ENCODE measurements at places on chromosomes 12 and 14. TPM values are rescaled to one million over a fixed set of nuclear protein-coding genes. Genes with fewer than 3 reads are reported as not detected.

The KRT7 gene
- total RNA-seq: 1.2 TPM

The GSC gene
- total RNA-seq: 0.43 TPM

The ADAM21 gene
- 0.54 TPM for total RNA-seq

The SYCP3 gene
- total RNA-seq: not detected

DNA sequence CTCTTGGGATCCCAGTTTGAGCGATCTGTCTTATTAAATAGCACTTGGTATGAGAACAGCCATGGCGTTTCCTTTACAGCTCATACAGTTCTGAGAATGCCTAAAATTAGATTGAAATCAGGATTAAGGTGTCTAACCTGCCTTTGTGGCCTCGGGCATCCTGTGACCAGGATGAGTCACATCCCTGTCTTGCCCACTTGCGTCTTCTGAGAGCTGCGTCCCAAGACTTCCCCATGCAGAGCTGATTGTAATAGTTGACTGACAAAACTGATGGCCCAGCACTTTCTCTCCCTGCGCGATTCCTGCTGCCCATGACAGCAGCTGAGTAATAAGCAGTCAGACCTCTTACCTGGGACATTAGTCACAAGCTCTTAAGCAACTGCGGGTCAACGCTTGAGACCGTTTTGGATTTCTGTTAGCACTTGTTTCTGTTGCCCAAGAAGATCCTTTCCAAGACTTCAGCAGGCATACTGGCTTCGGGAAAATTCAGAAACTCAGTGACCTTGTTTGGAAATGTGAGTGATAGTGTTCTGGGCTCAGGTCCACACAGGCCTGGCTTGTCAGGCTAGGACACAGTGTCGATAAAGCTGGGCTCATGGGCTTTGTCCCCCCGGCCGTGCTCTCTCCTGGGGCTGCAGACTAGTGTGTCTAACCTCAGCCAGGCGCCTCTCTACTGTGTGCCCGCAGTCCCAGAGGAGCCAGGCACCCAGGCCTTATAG, 169.9 kb upstream of the HIF1A start:
- peak; percentile 87 for DNase-seq

- peak; percentile 73 for DNase-seq
Observed at GRCh38 chr12:6327229-6328041, 14.4 kb downstream of the TNFRSF1A start.

DNA sequence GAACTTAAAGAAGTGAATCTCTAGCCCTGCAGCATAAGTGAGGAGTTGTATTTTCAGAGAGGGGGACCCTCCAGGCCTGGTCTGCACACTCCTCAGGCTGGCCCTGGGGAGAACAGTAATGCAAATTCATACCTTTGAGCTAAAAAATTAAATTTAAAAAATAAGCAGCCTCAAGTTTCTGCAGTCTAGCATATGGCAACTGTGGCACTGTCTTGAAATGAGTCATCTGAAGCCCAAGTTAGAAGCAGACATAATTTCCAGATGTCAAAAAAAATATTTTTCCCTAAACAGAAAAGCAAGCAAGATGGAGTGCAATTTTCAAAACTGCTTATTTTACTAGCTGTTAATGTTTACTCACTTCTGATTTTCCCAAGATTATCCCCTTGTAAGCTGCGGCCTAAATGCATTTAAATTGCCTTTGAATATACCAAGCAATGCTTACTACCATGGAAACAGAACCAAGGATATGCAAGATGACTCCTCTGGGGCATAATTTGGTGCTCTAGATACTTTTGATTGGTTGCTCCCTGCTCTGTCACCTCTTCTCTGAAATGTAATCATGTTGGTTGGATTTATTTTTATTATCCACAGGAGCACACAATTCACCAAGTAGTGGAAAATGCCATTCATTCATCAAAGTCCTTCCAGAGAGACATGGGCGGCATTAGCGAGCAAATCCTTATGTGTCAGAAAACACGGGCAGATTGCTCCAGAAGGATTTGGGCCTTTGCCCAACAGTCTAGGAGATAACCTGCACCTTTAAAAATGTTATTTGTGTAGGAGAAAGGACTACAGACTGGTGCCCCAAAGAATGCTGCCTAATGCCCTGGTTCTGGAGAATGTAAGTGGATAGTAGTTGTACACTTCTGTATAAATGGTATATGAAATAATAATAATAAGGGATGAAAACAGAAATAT, 25.0 kb upstream of the DHRS7 start:
- no peak for DNase-seq

GRCh38 chr12:114958538-114958937, 274.6 kb upstream of the TBX3 start:
- DNase-seq: no peak

- no peak for DNase-seq
Observed at GRCh38 chr12:130155416-130156073, 6.7 kb upstream of the FZD10 start.

DNA sequence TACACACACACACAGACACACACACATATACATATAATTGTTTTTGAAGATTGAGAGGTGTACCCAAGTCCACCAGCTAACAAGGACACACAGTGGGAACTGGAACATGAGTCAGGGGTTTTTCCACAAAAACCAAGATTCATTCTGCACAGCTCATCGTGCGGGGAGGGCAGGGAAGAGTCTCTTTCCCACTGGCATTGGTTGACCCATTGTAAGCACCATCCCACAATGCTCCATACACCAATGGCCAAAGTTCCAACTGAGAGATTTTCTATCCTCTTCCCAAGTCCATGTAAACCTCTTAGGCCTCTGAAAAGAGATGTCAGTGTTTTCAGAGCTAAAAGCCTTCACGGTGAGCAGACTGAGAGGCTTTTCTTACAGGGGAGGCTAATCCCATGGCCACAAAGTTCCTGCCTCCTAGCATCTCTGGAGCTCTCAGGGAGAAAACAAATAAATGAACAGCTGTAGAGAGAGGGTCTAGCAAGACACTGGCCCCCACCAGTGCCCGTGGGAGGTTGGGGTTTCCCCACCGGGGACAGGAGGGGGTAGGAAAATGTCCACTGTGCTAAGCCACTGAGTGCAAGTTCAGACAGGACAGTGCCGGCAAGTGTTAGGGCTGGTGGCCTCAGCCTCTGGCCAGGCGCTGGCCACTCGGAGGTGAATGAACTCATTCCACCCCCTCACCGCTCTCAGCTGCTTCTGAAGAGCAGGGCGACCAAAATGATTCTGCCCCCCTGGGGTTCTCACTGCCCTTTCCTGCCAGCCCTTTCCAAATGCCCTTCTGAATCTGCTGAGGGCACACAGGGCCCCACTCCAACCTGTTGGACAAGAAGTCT, 21.5 kb upstream of the TC2N start:
- DNase-seq: no peak

DNA sequence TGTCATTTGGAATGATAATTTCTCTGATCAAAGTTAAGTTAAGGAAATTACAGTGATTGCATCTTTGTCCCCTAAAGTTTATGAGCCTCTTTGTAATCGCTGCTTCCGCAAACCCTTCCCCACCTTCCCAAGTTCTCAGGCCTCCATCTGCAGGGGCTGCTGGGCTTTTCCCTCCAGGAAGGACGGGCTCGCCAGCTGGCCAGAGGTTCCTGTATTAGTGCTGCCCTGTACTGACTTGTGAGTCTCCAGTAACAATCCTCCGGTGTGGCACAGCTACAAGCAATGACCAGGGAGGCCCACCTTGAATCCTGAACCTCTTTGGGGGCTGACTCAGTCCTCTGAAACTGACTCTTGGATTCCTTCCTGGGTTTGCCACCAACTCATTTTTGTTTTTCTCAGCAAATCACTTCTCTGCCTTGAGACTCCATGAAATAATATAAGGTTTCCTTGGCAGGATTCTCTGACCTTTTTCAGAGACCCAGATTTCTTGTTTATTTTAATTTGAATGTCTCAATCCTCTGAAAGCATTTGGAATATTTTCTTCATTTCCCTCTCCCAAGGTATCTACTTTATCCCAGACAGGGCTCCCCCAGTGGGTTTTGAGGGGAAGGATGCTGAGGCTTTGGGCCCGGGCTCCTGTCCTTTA, 398.6 kb downstream of the ZFP36L1 start:
- no peak for DNase-seq

DNA sequence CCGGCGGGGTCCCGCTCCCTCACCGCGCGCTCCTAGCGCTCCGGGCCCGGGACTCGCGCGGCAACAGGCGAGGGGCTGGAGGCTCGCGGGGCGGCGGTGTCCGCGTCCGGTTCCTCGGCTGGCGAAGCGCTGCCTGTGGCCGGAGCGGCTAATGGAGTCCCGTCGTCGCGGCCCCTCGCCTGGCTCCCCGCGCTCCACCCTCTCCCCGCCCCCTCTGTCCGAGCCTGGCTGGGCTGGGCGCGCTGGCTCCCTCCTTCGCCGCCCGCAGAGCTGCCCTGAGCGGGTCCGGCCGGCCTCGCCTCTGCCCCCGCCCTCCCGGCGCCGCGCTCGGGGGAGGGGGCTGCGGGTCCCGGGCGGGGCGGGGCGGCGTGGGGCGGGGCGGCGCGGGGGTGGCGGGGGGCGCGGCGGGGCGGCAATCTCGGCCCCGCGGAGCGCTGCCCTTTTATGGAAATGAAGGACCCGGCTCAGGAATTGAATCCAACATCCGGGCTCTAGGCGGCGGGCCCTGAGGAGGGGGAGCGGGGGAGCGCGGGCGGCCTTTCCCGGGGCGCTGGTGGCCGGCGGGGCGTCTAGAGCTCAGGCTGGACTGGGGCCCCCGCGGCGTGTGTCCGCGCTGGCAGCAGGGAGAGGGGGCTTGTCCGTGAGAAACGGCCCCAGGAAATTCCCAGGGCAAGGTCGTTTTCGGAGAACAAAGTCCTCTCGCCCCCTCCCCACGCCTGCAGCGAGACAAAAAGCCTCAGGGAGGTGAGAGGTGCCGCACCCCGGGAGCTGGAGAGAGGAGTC, at the start of gene FERMT2:
Gene FERMT2, minus strand, starts transcription at position 153 of the 783 bp plus-strand sequence. CDS start 482 bp downstream, outside the sequence.
- peak; percentile 92 for DNase-seq

DNA sequence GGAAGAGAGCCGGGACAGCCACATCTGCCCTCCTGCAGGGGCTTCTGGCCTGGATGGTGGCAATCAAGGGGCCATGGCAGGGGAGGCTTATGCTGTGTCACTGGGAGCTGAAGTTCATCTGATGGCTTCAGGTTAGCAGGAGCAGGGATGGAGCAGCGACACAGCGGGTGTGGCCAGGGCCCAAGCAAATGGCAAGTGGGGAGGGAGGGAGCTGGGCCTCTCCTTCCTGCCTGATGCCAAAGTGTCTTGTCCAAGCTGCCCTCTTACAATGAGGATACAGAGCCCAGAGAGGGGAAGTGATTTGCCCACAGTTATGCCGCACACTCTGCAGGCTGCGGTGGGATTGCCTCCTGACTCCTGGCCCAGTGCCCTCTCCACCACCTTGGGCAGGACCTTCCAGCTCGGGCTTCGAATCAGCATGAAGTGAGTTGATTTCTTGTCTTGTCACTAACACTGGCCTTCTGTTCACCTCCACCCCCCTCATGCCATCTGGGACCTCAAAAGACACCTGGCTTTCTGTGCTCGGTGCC, 51.3 kb downstream of the IQSEC3 start:
- no peak for DNase-seq

- DNase-seq: peak; percentile 93
Observed at GRCh38 chr14:75542588-75543091, 20.4 kb downstream of the BATF start.

GRCh38 chr12:122866379-122866778, 29.5 kb downstream of the VPS37B start:
- DNase-seq: peak; percentile 59
